ENCODE measurements at places on chromosomes 7 and 10.

DNA sequence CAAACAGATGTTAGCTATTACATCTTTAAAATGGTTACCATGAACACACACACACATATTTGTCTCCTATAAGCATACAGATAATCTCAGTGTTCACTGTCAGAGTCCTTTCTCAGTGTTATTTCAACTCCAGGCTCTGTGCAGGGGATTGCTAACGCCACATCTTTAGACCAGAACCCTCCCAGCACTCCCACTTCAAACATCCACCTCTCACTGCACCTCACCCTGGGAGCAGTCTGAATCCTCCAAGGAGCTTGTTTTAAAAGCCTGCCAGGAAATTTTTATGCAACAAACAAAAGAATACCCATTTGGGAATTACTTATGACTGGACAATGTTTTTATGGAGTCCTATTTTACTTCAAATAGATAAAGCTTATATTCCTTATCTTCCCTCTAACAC lies 107.4 kb downstream of the PARD3 start:
- no peak for DNase-seq

DNA sequence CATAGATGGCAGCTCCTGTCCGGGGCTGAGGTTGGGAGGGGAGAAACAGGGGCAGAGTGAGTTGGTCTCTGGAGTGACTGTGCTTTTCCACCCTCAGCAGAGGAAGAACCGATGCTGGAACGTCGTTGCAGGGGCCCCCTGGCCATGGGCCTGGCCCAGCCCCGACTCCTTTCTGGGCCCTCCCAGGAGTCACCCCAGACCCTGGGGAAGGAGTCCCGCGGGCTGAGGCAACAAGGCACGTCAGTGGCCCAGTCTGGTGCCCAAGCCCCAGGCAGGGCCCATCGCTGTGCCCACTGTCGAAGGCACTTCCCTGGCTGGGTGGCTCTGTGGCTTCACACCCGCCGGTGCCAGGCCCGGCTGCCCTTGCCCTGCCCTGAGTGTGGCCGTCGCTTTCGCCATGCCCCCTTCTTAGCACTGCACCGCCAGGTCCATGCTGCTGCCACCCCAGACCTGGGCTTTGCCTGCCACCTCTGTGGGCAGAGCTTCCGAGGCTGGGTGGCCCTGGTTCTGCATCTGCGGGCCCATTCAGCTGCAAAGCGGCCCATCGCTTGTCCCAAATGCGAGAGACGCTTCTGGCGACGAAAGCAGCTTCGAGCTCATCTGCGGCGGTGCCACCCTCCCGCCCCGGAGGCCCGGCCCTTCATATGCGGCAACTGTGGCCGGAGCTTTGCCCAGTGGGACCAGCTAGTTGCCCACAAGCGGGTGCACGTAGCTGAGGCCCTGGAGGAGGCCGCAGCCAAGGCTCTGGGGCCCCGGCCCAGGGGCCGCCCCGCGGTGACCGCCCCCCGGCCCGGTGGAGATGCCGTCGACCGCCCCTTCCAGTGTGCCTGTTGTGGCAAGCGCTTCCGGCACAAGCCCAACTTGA lies 2.7 kb downstream of the REPIN1 start:
- DNase-seq: no peak

GRCh38 chr7:49174396-49174795 lies 250.0 kb downstream of the CDC14C start:
- DNase-seq: no peak

GRCh38 chr10:80284522-80284921 lies 4.9 kb downstream of the MAT1A start:
- DNase-seq: no peak

DNA sequence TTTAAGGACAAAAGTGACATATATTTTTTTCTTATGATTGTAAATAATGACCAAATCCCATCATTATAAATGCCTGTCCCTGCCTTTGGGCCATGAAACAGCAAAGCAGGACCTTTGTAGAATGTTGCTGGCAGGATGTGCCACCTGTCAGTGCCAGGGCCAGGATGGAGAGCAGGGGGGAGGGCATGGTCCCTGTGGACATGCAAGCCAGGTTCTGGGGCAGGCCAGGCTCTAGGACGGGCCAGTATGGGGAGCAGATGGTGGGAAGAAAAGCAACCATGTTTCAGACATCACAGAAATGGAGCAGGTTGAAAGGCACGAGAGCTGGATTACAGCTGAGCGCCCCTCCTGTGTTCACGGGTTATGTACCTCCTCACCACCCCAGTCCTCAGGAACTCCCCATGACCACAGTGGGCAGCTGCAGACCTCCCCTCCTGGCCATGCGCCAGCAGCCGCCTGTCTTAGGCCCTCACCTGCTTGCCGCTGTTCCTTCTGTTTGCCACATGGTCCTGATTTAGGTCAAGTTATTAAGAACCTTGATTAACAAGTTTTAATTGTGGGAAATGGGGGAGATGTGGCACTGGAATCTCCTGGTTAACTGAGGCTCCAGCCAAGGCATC lies 210.4 kb downstream of the PAXIP1 start:
- DNase-seq: no peak

DNA sequence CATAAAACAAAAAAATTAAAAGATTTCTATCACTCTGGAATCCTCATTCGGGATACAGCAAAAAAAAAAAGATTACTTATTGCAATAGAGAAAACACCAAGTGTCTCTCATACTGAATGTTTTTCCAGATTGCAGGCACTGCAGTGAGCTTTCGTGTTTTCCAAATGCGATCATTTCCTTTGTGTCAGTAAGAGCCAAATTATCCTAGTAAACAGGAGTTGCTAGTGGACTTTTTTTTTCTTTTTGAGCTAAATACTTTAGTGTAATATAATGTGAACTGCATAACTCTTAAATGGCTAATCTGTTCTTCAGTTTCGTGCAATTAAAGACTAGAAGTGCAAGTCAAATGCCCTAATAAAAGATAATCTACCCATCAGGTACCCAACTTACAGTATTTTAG lies 44.4 kb upstream of the TOMM7 start:
- DNase-seq: peak; percentile 64

GRCh38 chr10:22263106-22263505 lies 45.3 kb upstream of the EBLN1 start:
- DNase-seq: no peak

DNA sequence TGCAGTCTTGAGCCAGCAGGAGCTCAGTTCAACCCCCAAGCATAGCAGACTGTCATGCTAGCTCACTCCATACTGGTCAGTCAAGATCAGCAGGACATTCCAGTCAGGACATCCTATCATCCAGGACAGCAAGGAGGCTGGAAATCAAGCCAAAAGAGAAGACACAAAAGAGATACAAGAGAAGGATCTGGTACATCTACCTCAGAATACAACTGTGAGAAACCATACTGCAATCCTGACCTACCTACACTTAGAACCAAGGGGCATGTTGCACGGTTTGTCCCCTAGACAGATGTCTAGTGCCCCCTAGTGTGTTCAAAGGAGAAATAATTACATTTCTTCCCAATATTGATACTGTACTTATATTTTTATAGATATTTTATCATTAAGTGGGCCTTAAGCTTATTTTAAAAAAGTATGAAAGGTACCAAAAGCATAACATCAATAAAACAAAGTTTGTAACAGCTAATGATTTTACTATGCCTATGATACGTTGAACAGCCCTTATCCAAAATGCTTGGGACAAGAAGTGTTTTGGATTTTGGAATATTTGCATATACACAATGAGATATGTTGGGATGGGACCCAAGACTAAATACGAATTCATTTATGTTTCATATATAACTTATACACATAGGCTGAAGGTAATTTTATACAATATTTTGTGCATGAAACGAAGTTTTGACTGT lies 26.7 kb downstream of the ERCC6 start:
- peak; percentile 27 for DNase-seq

DNA sequence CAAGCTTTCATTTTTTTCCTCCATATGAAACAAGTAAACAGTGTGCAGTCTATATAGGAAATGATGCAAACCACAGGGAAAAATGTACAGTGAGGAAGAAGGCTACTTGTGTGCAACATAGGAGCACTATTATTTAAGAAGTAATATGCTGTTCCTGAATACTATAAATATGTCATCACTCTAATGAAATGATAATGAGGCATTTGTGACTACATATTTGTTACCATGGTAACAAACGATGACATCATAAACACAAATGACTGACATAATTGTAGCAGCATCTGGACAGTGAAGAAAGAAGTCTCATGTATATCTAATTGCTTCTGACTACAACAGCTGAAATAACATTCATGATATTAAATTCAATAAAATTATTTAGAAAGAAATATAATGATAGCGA lies 164.8 kb downstream of the C7orf25 start:
- no peak for DNase-seq

DNA sequence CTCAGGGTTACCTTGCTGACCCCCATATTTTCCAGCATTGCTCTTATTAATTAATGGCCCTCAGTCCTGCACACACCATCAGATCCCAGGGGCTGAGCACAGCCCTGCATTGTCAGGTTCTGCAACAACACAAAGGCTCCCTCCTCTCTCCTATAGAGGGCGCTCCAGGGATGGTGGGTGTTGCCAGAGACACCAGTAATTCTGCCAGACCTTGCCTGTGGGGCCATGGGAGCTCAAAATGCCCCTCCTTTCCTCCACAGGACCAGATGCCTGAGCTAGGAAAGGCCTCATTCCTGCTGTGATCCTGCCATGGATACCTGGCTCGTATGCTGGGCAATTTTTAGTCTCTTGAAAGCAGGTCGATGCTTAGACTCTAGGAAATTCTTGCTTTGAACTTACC lies 42.8 kb upstream of the PRSS58 start:
- DNase-seq: no peak

- no peak for DNase-seq
Observed at GRCh38 chr10:58921421-58921855, 255.0 kb upstream of the PHYHIPL start.

DNA sequence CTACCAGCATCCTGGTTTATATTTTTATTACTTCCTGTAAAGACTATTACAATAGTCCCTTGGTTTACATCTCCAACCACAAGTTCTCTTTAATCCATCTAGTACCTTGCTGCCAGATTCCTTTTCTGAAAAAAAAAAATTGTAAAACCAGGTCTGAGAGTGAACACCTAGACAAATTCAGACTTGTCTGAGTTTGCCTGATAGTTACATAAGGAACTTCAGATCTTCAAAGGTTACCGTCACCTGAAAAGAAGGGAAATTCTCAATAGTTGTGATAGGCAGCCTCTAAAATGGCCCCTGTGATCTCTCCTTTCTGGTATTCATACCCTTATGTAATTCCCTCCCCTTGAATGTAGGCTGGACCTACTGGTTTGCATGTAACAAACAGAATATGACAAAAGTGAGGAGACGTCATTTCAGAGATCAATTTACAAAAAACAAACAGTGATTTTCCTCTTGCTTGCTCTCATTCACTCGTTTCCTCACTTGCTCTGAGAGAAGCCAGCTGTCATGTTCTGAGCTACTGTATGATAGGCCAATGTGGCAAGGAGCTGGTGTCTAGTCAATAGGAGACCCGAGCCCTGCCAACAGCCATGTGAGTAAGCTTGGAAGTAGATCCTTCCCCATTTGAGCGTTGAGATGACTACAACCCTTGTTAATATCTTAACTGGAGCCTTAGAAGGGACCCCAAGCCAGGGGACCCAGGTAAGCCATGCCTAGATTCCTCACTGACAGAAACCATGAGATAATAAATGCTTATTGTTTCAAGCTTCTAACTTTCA lies 110.9 kb upstream of the LSM8 start:
- no peak for DNase-seq

GRCh38 chr7:51446356-51446755 lies 129.7 kb upstream of the COBL start:
- no peak for DNase-seq

GRCh38 chr7:356087-356486 lies 66.1 kb downstream of the FOXL3 start:
- no peak for DNase-seq

DNA sequence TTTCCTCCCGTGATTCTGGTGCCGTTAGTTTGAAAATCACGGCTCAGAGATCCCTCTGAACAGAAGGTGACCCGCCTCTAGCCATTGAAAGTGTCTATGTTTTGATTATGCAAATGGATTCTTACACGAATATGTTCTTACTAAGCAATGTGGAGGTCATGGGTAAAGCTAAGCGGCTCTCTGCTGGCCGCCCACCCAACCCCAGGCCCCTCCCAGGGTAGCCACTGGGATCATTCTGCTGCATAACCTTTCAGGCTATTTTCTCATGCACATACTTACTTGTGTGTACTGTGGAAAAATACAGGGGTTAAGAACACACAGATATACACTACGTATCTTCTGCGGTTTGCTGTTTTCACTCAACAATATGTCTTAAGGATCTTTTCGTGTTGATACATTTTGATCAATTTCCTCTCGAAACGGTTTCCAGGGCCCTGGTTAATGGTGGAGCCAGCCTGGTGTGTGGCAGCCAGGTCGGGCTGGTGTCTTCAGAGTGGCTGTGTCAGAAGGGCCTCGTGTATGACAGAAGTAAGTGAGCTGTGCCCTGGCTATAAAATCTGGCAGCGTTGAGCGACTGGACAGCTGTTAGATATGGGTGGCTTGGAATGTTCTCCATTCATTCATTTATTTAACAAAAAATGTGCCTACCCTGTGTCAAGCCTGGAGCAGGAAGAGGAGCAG lies 29.9 kb downstream of the ZNF783 start:
- DNase-seq: no peak

- DNase-seq: no peak
Observed at GRCh38 chr10:124614003-124614659, 130.0 kb downstream of the FAM53B start.

DNA sequence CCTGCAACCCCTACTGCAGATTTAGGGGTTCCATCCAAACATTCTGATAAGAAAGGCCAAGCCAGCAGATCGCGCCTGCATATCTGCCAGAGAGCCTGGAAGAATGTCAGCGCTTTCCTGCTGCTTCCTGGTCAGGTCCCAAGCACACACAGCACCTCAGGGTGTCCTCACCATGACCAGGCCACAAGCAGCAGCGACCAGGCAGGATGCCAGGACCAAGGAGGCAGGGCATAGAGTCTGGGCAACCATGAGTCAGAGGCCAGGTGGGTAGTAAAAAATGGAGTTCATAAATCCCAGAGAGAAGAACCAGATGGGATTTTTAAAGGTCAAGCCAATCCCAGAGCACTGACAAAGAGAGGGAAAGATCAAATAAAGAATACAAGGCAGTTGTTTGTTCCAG lies 5.5 kb upstream of the FAM131B start:
- DNase-seq: no peak

DNA sequence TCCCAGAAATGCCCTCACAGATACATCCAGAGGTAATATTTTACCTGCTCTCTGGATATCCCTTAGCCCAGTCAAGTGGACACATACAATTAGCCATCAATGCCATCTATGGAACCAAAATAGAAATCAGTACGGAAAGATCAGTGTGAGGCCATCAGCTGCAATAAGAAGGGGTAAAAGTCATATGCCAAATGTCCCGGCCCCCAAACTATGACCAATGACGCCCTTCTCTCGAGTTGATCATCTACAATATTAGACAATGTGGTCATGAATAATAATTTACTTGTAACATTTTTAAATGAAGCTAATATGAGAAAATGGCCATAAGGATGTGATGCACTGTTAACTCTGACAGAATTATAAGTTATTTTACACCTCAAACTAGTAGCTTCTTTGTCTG lies 588.9 kb downstream of the POM121L12 start:
- DNase-seq: no peak

All from AG20443 (cell line).